ENCODE measurements at places on chromosomes 7 and 10. TPM values are rescaled to one million over a fixed set of nuclear protein-coding genes. Genes with fewer than 3 reads are reported as not detected.
A peak's percentile ranks its signal among the peaks of the same experiment; 100 is the strongest.

- no peak for DNase-seq
Observed at GRCh38 chr7:25777969-25778708, 373.9 kb upstream of the NFE2L3 start.

DNA sequence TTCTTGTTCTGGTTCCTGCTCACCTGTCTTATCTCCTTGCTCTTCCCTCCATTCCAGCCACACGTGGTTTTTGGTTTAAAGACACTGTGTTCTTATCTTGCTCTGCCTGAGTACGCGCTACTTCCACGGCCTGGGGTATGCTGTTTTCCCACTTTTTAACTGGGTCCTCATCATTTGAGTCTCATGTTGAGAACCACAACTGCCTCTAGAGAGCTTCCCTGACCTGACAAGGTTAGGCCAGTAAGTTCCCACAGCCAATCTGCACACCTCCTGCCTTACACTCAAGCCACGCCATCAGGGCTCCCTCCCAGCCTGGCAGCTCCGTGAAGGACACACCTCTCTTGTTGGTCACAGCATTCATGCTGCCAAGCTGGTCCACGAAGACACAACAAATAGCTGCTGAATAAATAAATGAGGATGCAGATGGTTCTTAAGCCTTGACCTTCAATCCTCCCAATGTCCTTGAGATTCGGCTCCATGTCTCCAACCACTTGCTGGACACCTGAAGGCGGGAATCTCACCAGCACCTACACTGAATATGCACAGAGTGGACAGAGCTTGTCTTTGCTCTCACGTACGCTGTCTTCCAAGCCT, 201.7 kb upstream of the KLF14 start:
- DNase-seq: no peak

GRCh38 chr10:132975831-132976682, 33.7 kb upstream of the CFAP46 start:
- DNase-seq: no peak

- DNase-seq: no peak
Observed at GRCh38 chr7:74231232-74231590, 21.4 kb downstream of the LAT2 start.

GRCh38 chr10:81847675-81848074, 27.3 kb upstream of the NRG3 start:
- peak; percentile 82 for DNase-seq

GRCh38 chr7:123748171-123748733, 551 bp downstream of the WASL start:
- peak; percentile 52 for DNase-seq

GRCh38 chr7:25084821-25085220, 40.2 kb downstream of the CYCS start:
- DNase-seq: no peak

GRCh38 chr10:75487087-75487754, 55.8 kb downstream of the LRMDA start:
- DNase-seq: no peak

DNA sequence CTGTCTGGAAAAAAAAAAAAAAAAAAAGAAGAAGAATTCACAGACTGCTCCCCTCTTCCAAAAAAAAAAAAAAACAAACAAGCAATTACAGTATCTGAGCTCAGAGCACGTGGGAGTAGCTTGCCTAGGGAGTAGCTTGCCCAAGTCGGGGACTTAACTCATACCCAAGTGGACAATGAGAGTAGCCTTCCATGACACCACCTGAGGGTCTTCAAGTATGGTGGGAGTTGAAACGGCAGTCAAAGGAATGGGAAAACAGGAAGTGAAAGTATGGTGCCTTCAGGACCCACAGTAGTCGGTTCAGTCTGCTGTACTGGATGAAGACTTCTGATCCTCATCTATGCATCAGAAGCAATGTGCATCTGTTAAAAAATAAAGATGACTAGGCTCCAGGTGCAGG, 10.6 kb downstream of the VOPP1 start:
- DNase-seq: no peak

DNA sequence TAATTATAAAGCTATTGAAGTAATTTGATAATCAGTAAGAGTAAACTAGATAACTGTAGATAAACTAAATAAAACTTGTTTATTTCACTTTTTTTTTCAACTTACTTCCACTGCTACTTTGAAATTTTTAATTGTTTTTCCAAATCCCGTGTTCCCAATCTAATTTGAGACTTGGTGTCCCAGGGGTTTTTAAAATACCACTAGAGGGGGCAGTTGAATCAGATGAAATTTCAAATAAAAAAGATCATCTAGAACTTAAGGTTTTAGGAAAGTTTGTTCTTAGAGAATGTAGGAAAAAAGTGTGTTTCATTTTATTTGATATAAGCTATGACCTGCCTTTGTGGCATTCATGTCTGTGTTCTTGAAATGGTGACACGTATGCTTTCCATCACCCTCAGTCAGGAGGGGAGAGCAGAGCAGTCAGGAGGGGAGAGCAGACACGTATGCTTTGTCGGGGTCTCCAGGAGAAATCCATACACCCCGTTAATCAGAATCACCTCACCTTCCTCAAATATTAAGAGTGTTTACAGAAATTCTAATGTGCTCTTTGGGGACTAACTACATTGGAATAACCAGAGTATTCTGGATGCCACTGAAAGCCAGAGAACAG, 49.9 kb downstream of the C10orf67 start:
- peak; percentile 62 for DNase-seq

DNA sequence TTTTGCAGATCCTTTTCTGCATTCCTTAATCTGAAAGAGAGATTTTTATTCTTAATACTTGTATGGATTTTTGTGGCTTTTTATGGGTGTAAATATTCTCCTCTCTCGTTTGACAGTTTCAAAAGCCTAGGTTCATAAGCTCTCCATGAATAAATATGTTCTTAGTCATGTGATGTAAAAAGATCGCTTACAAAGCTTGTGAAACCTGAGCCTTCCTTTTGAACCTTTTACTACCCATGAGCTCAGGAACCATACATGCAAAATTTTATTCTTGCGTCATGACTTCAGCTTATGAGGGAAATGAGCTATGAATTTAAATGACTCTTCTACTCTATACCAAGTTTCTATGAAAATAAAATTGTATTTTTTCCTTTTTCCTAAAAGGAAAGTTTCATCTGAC, 98.7 kb downstream of the POLL start:
- DNase-seq: no peak

- DNase-seq: no peak
Observed at GRCh38 chr7:36309716-36310115, 79.9 kb upstream of the ANLN start.

DNA sequence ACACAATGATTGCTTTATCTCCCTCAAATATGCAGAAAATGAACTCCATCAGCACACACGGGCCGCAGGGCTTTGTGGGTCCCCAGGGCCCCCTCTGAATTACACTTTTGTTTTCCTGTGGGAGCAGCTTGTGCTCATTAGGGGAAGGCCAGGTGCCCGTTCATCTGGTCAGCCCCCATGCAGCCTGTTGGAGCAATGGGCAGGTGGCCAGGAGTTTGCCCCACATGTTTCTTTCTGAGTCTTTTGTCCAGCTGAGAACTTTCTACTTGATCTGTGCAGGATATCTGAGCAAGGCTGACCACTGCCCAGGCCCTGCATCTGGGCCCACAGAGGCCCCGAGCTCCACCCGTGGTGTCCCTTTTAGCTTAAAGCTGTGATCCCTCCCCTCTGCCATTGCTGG, 105.3 kb upstream of the FAM20C start:
- no peak for DNase-seq

GRCh38 chr10:77669892-77670291, 32.3 kb upstream of the KCNMA1 start:
- no peak for DNase-seq

DNA sequence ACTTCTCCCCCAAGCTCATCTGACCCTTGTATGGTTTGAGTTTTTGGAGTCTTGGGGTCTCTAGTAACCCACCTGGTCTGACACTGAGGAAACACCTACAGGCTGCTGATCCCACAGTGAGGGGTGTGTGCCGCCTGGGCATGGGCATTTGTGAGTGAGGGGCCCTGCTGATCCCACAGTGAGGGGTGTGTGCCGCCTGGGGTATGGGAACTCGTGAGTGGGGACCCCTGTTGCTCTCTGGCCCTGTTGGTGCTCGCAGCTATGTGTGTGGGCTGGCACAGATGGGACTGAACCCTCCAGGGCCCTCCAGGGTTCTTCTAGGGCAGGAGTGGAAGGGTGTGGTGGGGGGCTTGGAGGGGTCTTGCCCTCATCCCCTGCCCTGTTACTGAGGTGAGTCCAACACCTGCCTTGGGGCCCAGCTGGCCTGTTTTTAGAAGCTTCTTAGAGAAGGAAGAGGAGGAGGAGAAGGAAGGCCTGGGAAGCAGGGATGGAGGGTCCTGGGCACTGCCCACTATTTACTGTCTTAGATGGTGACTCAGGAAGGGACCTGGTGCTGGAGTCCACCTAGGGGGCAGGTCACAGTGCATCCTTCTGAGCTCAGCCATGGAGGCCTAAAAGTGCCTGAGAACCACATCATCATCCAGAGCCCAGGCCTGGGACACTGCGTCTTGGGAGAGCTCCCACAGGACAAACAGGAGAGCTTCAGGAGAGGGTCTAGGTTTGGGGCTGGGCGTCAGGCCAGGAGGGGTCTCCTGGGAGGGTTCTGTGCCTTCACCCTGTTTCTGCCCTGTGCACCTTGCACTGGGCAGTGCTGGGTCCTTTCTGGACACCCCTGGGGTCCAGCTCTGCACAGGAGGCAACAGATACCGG, 36.2 kb upstream of the ZNF716 start:
- DNase-seq: no peak

DNA sequence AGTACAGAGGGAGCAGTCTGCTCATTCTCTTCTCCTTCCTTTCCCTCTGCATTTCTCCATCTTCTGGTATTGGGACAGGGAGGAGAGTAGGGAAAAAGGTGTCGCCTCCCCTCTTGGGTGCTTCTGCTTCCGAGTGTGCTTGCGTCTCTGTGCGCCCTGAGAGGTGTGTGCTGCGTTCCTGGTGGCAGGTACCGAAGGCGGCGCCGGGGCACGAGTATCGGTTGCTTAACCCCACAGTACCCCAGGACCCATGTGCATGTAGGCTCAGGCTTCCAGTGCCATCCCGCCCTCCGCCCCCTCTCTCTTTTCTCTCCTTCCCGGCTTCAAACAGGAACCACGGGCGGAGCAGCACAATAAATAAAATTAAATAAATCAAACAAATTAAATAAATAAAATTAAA, 169.3 kb upstream of the GLI3 start:
- peak; percentile 21 for DNase-seq

Gene GNAI1
- polyA plus RNA-seq: 36.9 TPM

Gene CADPS2
- 16.3 TPM for polyA plus RNA-seq

Gene FKBP6
- 0.15 TPM for polyA plus RNA-seq

Gene IGF2BP3
- 52.0 TPM for polyA plus RNA-seq

Gene PNLIPRP3
- not detected for polyA plus RNA-seq

Gene CHST15
- polyA plus RNA-seq: 2.7 TPM

Gene SCRN1
- 15.2 TPM for polyA plus RNA-seq

Gene ZPBP
- not detected for polyA plus RNA-seq

Gene PDE6C
- 0.06 TPM for polyA plus RNA-seq

Data from GM23338 (cell line).